Fibroblast of skin of scalp (primary cell): ENCODE measurements at places on chromosomes 6 and 20.

GRCh38 chr20:61976644-61977418, 88.8 kb downstream of the TAF4 start:
- no peak for DNase-seq

DNA sequence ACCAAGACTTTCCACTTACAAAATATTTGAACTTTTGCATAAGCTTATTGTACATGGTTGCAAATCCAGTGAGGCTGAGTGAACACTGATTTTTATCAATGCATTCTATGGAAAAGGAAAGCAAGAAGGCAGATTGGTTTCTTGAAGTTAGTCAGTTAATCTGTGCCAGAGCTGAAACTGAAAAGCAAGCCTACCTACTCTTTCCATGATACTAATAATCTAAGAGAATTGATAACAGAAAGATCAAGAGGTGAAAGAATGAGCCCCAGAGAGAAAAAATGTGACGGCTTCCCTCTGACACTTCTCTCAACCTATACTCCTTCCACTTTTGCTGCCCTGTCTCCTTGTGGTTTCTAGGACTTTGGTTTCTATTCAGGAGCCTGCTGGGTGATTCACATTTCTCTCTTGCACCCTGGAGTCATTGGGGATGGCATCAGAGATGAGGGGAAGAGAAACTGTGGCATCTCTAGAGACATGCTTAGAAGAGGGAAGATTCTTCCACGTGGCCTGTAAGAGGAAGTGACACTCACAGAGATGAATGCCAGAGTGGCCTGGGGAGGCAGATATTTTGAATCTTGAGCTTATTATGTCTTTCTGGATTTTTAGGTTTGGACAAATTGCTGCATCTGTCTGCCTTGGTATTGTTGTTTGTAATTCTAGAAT, 158.6 kb upstream of the RIMS1 start:
- DNase-seq, result peak; percentile 66

DNA sequence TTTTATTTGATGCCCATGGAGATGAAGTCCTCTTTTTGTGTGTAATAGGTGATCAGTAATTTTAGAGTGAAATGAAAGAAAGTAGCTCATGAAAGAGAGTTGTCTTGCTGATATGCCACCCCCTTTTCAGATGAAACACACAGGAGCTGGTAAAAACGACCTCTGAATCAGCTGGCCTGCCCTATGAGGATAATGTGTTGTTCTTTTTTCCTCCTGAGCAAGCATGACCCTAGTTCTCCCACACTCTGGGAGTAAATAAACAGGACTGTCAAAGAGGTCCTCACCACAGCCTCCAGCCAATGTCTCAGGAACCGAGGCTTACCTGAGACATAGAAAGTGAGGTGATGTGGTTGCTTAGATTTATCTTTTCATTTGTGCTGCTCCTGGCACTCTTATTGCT, 29.5 kb downstream of the GPX5 start:
- DNase-seq, result no peak

- DNase-seq, result no peak
Observed at GRCh38 chr20:48720256-48720985, 107.4 kb downstream of the PREX1 start.

DNA sequence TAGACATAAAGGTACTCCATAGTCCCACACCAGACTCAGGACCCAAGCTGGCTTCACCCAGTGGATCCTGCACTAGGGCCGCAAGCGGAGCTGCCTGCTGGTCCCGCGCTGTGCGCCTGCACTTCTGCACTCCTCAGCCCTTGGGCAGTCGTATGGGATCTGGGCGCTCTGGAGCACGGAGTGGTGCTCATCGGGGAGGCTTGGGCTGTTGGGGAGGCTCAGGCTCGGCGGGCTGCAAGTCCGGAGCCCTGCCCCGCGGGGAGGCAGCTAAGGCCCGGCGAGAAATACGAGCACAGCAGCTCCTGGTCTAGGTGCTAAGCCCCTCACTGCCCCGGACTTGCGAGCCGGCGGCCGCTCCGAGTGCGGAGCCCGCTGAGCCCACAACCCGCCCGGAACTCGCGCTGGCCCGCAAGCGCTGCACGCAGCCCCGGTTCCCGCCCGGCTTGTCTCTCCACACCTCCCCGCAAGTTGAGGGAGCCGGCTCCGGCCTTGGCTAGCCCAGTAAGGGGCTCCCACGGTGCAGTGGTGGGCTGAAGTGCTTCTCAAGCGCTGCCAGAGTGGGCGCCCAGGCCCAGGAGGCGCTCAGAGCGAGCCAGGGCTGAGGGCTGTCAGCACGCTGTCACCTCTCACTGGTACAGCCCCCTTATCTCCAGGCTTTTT, 33.4 kb upstream of the GCNT2 start:
- DNase-seq, result no peak

DNA sequence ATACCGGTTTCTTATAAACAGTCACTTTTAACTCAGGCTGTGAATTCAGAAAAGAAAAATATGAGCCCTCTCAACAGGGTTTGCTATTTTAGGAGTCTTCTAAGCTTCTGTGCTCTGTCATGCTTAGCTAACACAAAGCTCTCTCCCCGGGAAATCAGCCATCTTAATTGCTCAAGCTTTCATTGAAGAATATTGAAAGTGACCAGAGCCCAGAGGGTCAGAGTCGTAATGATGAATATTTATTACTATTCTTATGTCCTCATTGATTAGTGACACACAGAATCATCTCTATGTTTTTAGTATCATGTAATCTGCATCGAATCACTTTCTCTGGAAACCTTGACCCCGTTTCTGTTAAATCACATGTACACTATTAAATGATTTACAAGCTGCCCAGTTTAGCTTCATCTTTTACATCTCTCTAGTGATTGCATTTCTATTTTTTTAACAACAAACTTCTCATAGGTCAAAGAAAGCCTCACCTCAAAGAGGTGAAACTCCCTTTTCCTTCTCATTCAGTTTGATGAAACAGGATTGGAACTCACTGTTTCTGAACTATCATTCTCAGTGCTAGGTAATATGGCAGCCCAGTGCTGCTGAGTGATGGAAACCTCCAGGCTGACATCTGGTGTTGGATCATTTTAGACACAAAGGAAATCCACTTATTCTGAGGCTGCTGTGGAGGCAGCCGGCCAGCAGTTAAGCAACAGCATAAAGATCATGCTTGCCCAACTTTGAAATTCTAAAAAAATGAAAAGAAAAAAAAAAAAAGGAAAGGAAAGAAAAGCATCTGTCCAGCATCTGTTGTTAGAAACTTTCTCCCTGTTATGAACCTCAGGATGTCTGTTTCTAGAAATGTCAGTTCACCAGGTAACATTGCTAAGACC, 96.3 kb downstream of the RFPL4B start:
- DNase-seq, result peak; percentile 53

GRCh38 chr6:63578757-63579156, 6.5 kb downstream of the LOC128125822 start:
- no peak for DNase-seq

DNA sequence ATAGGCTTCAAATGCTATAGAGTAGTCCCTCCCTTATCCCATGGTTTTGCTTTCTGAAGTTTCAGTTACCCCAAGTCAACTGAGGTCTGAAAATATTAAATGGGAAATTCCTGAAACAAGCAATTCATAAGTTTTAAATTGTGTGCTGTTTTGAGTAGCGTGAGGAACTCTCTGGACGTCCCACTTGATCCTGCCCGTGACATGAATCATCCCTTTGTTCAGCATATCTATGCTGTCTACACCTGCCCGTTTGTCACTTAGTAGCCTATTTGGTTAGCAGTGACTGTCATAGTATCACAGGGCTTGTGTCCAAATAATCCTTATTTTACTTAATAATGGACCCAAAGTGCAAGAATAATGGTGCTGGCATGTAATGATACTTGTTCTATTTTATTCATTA, 5.0 kb downstream of the PCMT1 start:
- no peak for DNase-seq

- no peak for DNase-seq
Observed at GRCh38 chr6:169775321-169775720, 23.9 kb downstream of the ERMARD start.

- no peak for DNase-seq
Observed at GRCh38 chr20:57891014-57891413, 181.2 kb upstream of the PMEPA1 start.

- DNase-seq, result no peak
Observed at GRCh38 chr20:41018153-41018552, 10.5 kb upstream of the TOP1 start.

DNA sequence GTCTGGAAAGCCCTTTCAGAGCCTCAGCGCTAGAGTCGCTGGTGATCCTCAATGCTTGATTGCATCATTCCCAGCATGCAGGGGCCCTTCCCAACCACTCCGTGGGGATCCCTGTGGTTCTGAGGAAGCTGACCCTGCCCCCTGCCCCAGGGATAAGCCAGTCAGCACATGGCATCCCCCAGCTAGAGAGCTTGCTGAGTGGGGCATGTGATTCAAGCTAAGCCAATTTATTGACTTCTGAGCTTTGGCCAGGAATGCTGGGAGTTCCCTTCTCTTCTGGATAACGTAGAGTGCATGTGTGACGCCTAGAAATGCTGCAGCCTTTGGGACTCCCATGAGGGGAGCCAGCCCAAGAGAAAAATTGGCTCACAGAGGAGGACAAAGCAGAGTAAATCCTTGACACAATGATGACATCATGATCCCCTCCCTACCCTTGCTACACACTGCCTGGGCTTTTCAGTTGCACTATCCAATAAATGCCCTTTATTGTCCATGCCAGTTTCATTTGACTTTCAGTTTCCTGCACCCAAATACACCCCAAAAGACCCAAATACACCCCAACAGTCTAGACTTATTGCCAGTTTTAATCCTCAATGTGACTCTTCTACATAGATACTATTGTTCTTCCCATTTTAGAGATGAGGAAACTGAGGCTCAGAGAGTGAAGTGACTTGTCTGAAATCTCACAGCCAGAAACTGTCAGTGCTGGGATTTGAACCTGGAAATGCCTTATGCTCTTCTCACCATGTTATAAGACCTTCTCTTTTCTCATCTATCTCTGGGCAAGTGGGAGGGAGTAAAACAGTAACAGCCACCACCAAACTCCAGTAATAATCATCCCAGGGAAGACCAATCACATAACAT, 34.3 kb downstream of the KCNB1 start:
- peak; percentile 77 for DNase-seq

DNA sequence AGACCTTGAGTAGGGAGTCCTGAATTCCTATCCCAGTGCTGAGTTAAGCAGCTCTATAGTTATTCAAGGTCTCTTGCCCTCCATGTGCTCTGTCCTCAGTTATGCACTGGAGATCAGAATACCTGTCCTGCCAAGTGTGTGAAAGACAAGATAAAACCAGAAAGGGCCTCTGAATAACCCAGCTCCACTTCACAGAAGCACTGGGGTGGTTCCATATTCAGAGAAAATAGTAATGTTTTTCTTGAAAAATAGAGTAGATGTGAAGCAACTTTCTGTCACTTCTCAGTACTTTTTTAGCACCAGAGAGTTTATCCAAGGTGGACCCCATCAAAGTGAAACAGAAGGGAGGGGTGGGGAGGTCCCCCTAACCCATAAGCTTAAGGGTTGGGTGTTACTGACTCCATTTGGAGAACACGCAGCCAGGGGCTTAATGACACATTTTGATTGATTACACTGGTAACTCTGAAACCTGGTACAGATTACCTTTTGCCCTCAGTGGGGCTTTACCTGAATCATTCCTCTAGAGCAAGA, 509.8 kb upstream of the JARID2 start:
- DNase-seq, result no peak

GRCh38 chr20:32112841-32113240, 3.3 kb downstream of the TM9SF4 start:
- no peak for DNase-seq

DNA sequence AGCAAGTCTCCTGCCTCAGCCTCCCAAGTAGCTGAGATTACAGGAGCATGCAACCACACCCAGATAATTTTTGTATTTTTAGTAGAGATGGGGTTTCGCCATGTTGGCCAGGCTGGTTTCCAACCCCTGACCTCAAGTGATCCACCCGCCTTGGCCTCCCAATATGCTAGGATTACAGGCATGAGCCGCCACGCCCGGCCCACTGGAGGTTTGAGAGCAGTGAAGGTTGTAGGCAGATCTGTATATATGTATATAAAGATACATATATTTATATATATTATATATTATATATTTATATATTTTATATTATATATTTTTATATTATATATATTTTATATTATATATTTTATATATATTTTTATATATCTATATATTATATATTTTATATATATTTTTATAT, 38.2 kb upstream of the TTPAL start:
- DNase-seq, result no peak

GRCh38 chr6:112480553-112480952, 133.4 kb downstream of the RFPL4B start:
- DNase-seq, result no peak

- no peak for DNase-seq
Observed at GRCh38 chr20:62732031-62732760, 23.6 kb downstream of the NTSR1 start.

DNA sequence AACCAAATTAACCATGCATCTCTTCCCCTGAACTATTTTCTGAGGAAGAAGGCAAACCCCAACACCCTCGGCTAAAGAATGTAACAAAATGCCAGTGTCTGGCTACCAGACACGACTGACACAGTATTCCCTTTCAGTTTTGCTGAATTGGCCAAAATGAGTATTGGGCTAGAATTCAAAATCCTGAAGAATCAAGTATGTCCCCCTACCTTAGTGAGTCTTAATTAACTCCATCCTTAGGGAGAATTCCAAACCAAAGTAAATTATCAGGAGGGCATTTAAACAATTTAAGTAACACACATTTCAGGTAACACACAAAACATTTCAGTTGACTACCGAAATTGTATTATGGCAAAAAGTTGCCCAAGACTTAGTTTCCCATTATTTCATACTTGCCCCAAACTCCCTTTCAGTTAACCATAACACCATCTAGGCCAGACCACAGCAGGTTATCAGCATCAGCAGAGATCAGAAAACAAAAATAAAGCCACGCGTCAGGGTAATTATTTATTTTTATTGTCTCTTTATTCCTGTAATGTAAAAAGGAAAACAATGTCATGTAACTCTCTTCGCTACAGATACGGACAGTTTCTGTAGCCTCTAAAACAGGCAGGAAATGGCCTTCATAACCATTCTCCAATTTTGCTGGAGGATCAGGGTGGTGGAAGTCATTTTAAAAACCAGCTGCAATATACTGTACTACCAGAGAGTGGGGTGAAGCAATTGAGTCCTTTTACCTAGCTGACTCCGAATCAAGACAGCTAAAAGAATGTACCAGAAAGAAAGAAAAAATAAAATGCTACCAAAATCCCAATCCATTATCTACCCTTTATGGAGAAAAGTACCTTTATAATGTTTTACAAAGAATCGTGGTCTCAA, 1.9 kb downstream of the SNX5 start:
- peak; percentile 46 for DNase-seq
